ENCODE measurements at places on chromosomes 3 and 15. TPM values are rescaled to one million over a fixed set of nuclear protein-coding genes. Genes with fewer than 3 reads are reported as not detected.

- no peak for DNase-seq
Observed at GRCh38 chr15:79513940-79514339, 81.8 kb downstream of the MINAR1 start.

DNA sequence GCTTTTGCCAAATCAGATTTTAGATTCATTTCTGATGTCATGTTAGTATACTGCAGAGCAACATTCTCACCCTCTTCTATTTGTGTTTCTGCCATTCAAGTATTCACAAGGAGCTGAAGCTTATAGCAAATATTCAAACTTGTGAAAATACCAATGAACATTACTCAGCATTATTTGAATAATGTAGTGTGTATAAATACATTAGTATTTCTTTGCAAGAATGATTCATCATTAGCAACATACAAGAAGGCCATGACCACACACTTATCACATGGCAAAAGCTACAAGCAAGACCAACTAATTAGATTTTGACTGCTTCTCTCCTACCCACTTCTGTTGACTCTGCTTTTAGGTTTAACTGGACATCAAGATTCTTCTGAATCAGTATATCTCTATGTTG lies 124.9 kb downstream of the IGSF11 start:
- DNase-seq: no peak

DNA sequence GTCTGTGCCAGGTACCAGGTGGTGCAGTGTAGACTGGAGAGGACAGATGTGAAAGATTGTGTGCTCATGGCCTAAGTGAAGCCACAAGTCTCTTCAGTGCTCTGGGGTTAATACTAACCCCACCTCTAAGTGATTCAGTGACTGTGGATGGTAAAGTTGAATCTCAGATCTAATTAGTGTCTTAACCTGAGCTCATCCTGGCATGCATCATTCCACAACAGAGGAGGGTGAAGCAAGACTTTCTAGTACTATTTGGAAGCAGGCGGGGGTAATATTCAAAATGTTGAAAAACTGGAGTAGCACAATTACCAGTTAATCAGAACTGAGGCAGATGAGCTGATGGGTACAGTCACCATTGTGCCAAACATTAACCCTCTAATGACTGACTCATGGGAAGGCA lies 2.8 kb upstream of the MESD start:
- DNase-seq: no peak

DNA sequence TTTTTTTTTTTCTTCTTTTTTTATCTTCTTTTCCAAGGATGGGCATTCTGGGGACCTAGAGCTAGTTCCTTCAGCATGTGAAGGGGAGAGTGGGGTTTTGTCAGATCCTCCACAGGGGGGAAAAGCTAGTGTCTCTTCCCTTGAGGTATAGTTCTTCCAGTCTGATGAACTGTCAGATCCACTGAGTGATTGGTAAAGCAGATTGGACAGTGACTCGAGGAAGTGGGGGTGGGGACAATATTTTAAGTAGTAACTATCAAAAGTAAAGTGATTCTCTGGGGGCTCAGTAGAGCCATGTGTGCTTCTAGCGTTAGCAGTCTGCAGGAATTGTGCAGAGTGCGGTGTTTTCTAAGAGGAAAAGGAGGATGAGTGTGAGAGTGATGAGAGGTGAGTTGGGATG lies 62.0 kb upstream of the TRIM71 start:
- no peak for DNase-seq

DNA sequence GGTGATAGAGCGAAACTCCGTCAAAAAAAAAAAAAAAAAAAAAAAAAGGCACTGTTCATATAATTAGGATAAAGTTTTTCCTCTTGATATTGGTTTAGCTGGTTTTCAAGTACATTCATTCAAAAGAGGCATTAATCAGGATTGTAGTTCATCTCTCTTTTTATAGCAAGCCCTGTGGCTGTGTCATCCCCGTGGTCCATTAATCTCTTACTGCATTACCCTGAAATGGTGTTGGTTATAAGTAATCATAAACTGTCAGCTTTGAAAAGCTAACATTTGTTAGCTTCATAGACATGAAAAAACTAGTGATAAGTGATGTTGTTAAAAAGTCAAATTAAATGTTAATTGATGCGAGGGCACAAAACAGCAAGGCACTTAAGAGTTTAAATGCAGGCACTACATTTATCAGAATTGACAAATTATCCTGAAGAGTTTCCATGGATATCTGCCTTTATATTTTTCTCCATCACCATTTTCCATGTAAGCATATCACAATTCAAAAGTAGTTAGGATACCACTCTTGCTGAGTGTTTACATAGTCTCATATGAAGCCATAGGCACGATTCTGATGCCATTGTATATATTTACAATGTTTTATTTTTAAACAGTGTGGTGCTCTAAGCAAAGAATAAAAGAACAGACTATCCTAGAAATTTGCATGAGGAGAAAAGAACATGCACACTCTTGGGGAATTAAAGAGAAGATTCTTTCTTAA lies 193.1 kb downstream of the OTOL1 start:
- no peak for DNase-seq

Gene THRB
- 3.4 TPM for total RNA-seq

DNA sequence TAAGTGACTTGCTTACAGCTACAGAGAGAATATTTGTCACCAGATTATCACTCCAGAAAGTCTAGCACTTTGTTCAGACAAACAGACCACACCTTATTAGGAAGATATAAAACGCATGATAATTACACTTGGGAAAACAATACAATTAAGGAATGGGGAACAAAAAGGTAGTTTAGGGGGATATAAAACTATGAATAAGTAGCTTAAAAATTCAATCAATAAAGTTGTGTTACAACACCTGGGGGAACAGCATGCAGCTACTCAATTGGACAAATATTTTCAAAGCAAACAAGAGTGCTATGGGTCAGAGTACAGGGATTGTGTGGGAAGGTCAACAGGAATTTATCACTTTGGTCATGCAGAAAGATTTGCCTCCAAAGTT lies 15.1 kb downstream of the CLDN1 start:
- DNase-seq: no peak

Gene WNT5A
- 45.7 TPM for total RNA-seq

Gene CYP19A1
- total RNA-seq: 3.0 TPM

DNA sequence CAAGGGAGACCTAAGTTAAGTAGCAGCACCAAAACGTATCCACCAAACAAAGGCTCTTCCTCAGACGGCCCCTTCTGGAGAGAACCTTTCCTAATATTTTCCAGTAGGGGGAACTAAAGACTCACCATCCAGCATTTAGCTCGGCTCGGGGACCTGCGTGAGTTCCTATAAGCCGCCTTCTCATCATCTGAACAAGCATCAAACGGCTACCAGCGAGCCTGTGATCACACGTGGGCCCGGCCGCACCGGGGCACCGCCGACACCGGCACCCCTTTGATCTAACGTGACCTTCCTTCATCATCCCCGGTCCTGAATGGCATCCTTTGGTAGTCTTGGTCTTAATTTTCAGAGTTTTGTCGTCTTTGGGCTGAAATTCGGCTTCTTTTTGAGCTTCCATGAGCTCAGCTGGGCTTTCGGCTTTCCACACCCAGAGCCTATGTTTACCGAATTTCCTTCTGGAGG lies 1.4 kb upstream of the ROBO2 start:
- peak; percentile 95 for DNase-seq

DNA sequence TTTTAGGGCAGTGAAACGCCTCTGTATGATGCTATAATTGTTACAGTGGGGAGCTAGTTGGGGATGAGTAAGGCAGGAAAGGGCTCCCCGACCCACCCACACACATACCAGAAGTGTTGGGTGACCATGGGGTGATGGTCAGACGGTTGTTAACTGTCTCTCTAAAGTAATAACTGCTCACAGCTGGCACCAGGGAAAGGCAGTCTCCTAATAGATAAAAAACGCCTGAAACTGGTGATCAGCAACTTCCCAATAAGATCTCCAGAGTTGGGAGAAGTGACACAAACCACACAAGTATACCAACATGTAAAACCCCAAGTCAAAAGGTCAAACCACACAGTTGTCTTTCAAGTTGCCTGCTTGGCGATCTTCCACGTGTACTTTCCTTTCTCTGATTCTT lies 346.5 kb upstream of the CNTN4 start:
- DNase-seq: no peak

DNA sequence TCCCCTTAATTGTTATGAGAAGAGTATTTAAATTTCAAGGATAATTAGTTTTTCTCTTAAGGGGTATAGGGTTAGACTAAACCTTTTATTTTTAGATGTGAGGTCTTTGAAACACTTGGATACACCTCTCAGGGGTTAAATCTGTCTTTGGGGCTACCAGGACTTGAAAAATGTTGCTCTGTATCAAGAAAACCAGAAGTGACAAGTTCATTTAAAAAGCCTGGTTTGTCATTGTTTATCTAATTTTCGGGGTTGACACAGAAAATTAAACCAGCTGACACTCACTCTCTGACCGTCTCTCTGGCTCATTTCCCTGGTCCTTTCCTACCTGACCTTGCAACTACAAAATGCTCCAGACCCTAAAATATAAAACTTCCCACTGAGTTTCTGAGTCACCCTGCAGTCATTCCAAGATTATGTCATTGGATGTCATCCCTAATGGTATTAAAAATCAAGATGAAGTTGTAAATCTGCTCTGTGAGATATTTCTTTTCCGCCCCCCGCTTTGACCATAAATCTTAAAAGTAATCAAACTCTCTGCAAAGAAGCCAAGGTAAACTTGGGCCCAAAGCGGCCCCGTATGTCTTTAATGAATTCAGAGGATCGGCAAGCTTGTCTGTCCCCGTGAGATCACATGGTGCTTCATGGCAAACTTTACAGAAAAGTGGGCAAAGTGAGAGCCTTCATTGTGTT lies 32.9 kb upstream of the SKOR1 start:
- DNase-seq: no peak

Gene CSTA
- 17.0 TPM for total RNA-seq

Gene AP3B2
- 1.3 TPM for total RNA-seq

- DNase-seq: no peak
Observed at GRCh38 chr3:184140436-184140835, 5.3 kb downstream of the EIF2B5 start.

DNA sequence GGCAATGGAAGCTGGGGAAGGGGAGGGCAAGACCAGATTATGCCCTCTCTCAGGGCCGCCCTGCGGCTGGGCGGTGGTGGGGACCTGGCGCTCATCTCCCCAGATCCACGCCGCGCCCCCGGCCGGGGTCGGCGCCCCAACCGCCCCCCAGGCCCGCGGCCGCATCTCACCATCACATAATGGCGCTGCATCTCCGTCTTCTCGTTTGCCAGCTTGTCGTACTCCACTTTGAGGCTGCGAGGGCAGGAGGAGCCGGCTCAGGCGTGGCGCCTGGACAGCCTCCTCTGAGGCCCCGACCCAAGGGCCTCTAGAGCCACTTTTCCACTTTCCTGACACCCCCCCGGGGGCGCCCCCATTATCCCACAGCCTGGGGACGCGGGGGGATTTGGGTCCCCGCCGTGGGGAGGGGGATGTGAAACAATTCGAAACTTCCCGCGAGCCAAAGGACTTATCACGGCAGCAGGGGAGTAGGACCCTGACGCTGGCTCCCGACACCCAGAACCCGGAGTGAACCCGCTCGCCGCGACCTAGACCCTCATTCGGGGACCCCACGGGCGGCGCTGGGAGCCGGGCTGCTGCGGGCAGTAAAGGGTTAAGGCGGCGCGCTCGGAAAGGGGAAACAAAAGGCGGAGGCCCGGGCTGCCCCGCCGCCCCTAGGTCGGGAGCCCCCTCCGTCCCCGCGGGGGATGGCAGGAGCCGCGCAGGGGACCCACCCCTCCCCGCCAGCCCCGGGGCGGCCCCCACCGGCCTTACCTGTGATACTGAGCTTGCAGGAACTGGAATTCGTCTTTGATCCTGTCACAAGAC lies 2.1 kb downstream of the TLE3 start:
- peak; percentile 28 for DNase-seq

DNA sequence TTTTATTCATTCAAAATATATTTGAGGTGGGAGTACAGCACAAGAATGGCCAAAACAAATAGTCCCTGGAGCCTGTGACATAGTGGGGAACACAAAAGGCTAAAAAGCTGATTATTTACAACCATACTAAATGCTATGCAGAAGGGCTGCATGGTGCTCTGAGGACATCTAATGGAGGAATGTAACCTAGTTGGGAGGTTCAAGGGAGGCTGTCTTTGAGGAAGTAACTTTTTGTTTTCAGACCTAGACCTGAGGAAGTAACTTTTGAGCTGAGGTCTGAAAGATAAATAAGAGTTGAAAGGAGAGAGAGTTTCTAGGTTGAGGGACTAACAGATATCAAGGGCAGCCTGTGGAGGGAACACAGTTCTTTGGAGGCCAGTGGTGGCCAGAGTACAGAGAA lies 34.8 kb upstream of the RASA2 start:
- peak; percentile 56 for DNase-seq

Gene SLC2A2
- not detected for total RNA-seq

DNA sequence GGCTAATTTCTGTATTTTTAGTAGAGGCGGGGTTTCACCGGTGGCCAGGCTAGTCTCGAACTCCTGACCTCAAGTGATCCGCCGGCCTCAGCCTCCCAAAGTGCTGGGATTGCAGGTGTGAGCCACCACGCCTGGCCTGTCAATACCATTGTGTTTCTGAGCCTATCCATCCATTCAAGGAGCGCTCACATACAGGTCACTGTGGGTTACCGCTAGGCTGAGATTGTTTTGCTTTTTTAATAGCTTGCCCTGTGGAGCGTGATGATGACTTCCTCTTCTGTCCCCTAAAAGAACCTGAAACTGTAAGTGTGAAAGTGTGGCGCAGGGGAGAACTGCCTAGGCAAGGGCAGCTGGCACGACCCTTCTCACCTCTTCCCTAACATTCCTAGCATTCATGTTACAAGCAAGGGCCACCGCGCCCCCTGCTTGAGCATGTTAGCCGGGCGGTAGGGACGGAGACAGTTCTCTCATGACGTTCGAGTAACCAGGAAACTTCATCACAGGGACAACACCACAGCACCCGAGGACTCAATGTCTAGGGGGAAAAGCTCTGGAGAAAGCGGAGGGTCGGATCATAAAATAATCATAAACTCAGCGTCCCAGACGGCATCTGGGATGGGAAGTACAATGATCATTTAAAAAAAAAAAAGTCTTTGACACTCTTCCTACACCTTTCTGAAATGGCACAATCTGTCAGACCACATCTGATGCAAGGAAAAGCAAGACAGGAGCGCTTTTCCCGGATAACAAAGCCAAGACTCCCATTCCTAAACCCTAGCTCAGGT lies 790 bp downstream of the LAMP3 start:
- DNase-seq: peak; percentile 29

Gene FOXL2NB
- total RNA-seq: not detected

Gene KBTBD8
- 1.6 TPM for total RNA-seq

Gene TBC1D21
- total RNA-seq: not detected

DNA sequence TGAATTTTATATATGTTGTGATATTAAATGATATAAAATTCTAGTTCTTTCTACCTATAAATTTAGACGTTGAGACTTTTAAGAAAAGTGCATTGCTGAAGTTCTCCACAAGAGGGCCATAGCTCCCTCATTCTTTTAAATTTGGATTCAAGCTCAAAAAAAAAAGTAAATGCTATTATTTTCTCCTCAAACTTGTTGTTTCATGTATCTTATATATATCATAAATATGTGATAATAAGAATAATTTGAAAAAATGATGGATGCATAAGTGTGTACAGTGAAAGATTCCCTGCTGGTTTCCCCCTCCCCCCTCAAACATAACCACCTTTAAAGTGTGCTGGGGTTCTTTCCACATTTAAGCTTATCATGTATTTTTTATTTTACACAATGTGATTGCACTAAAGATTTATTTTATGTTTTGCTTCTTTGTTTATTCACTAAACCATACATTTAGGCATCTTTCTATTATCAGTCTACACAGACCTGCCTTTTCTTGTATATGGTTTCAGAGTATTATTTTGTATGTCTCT lies 769.4 kb upstream of the GOLIM4 start:
- DNase-seq: peak; percentile 60
